ENCODE measurements at places on chromosomes 12 and 14.
A peak's percentile ranks its signal among the peaks of the same experiment; 100 is the strongest.

- DNase-seq = no peak
Measured at GRCh38 chr12:117100251-117100650, 1.0 kb upstream of the TESC start.

DNA sequence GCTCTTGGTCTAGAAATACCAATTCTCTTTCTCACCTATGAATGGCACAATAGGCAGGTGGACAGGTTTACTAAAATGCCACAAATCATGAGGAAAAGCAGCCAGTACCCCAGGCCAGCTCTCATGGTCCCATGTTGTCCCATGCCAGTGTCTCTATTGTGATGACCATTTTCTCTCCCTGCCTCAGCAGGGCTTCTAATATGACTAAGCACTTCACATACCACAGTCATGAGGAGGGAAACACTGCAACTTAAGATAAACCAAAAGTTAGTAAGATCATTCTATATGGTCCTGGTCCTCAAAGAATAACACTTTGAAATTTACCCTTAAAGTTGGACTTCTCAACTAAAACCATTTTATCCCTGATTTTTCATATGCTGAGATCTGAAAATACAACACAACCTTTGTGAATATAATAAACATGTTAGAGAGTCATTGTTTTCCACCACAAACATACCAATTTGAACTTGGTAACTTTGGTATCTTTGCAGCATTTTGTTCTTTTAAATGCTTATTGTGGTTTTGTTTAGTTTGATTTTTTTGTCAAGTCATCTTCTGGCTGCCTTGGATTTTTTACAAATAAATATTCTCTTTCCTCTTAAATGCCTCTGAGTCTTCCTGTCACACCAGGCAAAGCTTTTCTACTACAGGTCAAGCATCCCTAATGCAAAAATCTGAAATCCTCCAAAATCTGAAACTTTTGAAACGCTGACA lies 3.6 kb downstream of the TTC5 start:
- no peak for DNase-seq

DNA sequence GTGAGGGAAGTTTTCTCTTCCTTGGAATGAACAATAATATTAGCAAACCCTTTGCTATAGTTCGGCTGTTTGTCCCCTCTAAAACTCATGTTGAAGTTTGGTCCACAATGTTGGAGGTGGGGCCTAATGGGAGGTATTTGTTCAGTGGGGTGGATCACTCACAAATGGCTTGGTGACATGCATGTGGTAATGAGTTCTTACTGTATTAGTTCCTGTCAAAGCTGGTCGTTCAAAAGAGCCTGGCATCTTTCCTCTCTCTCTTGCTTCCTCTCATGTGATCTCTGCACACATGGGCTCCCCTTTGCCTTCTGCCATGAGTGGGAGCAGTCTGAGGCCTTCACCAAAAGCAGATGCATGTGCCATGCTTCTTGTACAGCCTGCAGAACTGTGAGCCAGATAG lies 13.1 kb upstream of the PPP4R4 start:
- no peak for DNase-seq

DNA sequence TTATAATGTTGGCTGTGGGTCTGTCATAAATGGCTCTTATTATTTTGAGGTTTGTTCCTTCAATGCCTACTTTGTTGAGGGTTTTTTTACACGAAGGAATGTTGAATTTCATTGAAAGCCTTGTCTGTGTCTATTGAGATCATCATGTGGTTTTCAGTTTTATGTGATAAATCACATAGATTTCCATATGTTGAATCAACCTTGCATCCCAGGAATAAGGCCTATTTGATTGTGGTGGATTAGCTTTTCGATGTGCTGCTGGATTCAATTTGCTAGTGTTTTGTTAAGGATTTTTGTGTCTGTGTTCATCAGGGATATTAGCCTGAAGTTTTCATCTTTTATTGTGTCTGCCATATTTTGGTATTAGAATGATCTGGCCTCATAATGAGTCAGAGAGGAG lies 27.6 kb downstream of the SLC2A13 start:
- no peak for DNase-seq

- DNase-seq = peak; percentile 23
Measured at GRCh38 chr14:69643430-69644200, 32.2 kb downstream of the SUSD6 start.

DNA sequence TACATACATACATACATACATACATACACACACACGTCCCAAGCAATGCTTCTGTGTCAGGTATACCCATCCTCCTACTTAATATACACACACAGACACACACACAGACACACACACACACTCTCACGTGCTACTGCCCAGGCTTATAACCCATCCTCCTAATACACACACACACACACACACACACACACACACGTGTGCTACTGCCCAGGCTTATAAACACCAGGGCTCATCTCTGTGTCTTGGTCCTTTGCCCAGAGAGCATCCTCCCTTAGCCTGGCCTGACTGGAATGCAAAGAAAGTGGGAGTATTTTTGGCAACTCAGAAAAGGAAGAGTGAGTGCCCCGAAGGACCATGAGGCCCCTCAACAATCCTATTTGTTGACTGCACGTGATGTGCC lies 129.0 kb downstream of the RBM19 start:
- DNase-seq = no peak

DNA sequence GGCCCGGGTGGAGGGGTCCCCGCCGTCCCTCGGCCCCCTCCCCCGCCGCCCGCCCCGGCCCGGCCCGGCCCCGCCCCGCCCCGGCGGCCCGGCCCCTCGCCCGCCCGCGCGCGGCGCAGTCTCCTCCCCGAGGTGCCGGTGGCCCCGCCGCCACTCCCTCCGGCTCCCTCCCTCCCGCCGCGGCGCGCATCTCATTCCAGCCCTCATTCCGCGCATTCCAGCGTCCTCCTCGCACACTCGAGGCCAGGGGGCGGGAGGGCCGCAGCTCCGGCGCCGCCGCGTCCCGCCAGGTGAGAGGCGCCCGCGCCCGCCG lies at the start of gene TEAD4:
Gene TEAD4, plus strand, starts transcription at position 206 of the 313 bp plus-strand sequence.
- no peak for DNase-seq

DNA sequence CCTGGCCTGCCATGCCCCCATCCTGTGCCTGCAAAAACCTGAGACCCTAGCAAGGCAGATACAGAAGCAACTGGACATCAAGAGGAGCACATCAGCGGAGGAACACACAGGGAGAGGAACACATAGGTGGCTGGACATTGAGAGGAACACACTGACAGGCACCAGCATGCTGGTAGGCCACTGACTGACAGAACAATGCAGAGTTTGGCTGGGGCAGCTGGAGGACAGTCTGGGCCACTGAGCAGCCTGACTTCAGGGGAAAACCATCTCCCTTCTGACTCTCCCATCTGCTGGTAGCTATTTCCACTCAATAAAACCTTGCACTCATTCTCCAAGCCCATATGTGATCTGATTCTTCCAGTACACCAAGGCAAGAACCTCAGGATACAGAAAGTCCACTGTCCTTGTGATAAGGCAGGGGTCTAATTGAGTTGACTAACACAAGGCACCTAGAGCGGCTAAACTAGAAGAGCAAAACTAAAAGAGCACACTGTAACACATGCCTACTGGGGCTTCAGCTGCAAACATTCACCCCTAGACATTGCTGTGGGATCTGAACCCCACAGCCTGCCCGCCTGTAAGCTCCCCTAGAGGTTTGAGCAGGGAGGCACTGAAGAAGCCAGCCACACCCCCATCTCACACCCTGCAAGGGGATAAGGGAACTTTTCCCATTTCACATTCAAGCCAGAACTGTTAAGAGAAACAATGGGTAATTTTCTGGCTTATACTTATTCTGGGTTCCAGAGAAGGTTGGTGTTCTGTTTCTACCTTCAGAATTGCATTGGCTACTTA lies 22.1 kb downstream of the CLECL1 start:
- no peak for DNase-seq

DNA sequence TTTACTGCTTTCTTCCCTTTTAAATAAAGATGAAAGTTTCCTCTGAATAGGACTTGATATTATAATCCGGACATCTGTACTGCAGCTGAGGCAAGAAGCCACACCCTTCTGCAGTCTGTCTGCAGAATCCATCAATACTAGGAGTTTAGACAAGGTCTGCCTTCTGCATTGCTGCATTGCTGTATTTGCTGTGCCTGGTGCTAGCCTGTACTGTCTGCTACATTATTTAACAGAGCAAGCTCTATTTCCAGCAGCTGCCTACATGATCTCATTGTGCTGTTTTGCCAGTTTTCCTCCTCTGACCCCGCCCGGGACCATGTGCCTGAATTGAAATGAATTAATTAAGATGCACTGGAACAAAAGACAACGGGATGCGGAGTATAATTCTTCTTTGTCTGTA lies 1.7 kb downstream of the TUBA1A start:
- DNase-seq = no peak

DNA sequence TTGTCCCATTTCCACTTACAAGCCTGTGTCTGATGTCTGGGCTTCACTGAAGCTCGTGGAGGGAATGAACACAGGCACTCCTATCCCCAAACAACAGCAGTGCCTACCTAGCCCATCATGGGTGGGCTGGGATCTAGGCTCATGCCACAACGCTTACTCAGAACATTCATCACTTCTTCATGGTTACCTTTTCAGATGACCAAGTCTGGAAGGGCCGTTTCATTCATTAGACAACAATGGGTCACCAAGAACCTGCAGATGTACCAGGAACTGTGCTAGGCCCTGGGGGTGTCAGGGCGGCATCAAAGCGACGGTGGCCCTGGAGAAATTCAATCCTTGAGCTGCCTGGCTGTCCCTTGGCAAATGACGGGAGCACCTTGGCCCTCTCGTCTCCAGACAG lies 64.9 kb upstream of the FZD10 start:
- DNase-seq = no peak

- no peak for DNase-seq
Measured at GRCh38 chr12:105480162-105480561, 149.7 kb downstream of the C12orf75 start.
